ENCODE measurements at places on chromosomes 11 and 22. TPM values are rescaled to one million over a fixed set of nuclear protein-coding genes. Genes with fewer than 3 reads are reported as not detected.

VSIG10L2 gene
- polyA plus RNA-seq: 0.28 TPM

CECR2 gene
- 23.2 TPM for polyA plus RNA-seq

SERPING1 gene
- 88.8 TPM for polyA plus RNA-seq

EED gene
- 17.9 TPM for polyA plus RNA-seq

SMCO4 gene
- polyA plus RNA-seq: 9.2 TPM

LARGE1 gene
- polyA plus RNA-seq: 7.7 TPM

FAU gene
- 1,074 TPM for polyA plus RNA-seq

NEFH gene
- polyA plus RNA-seq: 1.5 TPM

SLC22A6 gene
- not detected for polyA plus RNA-seq
